ENCODE measurements at places on chromosomes 7 and 10.

DNA sequence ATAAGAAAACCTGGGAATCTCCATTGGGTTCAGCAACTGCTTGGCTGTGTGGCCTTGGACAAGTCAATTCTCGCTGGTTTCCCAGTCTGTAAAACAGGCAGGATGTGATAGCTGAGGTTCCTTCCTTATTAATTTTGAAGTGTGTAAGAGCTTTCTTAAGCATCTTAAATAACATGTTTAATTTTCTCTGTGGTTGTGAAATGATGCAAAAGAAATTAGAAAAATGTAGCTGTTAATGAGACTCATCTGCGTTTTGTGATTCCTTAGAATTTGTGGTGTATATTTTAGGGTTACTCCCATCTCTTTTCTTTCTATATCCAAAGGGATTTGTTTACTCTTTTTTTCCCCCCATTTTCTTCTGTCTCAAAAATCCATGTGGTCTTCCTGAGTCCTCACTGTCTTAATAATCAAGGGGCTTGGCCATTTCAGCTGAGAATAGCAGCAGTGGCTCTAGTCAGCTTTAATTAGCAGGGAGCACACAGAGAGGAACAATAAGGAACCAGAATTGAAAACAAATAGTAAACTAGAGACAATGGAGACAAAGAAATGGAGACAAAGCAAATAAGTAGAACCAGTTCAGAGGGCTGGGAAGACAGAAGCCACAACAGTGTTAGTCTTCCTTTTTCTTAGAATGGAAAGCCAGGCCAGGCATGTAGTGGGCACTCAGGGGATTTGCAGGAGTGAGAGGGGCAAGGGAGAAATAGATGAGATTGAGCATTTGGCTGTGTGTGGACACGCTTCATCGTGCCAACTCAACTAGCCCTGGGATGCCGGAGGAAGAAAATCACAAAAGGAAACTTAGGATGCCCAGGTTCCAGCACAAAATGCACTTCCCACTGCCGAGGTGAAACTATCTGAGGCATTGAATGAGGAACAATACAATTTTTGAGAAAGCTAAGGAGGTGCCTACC, 93.9 kb downstream of the CHN2 start:
- no peak for DNase-seq

DNA sequence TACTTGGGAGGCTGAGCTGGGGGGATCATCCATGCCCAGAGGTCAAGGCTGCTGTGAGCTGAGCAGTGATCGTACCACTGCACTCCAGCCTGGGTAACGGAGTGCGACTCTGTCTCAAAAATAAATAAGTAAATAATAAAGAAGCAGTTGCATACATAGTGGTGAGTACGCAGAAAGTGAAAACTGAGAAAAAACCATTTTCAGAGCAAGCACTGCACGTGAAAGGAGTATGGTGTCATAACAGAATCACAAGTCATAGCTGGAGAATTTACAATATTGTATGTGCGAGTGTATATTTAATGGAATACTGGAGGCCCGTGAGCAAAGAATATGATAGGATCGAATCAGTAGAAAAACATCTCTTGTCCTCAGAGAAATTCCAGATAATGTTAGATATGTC, 22.3 kb downstream of the KIAA1217 start:
- no peak for DNase-seq

DNA sequence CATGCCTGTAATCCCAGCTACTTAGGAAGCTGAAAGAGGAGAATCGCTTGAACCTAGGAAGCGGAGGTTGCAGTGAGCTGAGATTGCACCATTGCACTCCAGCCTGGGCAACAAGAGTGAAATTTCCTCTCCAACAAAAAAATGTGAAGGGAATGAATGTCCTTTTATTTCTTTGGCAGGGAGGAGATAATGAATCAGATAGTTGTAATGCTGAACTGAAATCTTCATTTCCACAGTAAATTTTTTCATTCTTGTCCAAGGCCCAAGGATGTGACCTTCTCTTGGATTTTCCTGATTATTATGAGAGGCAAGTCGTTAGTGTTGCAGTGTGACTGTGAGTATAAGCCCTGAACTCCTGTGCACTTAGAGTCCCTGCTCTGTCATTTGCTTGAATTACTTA, 13.6 kb downstream of the STAMBPL1 start:
- no peak for DNase-seq

GRCh38 chr7:88243345-88243909, 23.6 kb upstream of the SRI start:
- peak; percentile 27 for DNase-seq

GRCh38 chr10:69214666-69215131, 5.4 kb upstream of the HKDC1 start:
- no peak for DNase-seq

DNA sequence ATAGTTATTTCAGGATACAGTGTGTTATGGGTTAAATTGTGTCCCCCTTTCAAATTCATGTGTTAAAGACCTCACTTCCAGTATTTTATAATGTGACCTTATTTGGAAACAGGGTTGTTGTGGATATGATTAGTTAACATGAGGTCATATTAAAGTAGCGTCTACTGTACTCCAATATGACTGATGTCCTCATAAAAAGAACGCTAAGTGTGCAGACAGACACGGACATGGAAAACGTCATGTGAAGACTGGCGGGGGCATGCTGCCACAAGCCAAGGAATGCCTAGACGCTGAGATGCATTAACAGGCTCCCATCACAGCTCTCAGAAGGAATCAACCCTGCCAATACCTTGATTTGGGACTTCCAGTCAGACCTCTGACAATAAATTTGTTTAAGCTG, 1.5 kb upstream of the WDR37 start:
- peak; percentile 26 for DNase-seq

DNA sequence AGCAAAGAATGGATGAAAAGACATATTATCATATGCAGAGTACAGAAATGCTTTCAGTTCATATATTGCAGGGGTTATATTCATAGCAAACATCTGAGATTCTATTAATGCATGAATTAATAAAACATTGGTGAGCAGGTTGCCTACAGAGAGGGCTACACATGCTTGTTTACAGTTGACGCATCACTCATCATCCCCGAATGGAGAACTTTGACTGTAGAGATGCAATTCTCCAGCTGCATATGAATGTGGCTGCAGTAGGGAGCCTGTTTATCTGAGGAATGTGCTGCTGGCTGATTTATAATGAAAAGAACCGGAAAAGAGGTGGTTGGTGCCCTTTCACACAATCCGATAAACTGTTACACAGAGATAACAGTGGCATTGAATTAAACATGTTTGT, 116.5 kb downstream of the GRM3 start:
- no peak for DNase-seq

DNA sequence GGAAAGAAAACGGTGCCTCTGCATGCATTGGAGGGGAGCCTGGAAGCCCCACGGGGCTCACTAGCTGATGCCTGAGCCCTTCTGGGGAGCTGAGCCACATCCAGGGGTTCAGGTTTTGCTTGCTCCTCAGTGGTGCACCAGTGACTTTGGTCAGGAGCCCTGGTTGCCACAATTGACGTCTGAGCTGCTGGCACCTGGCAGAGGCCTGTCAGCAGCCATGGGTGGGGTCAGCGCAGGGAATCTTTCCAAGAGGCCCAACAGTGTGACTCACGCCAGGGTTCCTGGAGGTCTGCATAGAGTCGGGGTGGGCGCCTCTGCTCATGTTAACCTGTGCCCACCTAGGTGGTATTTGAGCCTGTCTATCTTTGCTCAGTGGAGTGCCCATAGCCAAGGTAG, 138.7 kb downstream of the NEURL1 start:
- no peak for DNase-seq

DNA sequence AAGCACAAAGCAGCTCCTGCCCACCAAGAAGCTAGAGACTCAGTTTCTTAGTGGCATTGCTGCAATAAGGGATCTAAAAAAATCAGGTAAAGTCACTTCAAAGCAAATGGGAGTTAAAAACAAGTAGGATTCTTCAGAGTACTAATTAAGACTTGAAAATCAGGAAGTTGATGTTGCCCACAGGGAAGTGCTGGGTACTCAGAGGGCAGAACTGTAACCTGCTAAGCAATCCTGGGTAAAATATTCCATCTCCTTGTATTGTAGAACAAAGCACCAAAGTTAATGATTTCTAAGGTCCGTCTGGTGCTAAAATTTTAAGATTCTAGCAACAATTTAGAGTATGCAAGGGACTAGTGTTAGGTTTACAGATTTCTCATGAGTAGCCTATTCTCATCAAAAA, 8.3 kb downstream of the PEX1 start:
- no peak for DNase-seq

GRCh38 chr7:141409801-141410329, 141.3 kb upstream of the AGK start:
- DNase-seq = no peak

- DNase-seq = no peak
These were observed 734.9 kb downstream of the NRG3 start for GRCh38 chr10:82609845-82610244.

DNA sequence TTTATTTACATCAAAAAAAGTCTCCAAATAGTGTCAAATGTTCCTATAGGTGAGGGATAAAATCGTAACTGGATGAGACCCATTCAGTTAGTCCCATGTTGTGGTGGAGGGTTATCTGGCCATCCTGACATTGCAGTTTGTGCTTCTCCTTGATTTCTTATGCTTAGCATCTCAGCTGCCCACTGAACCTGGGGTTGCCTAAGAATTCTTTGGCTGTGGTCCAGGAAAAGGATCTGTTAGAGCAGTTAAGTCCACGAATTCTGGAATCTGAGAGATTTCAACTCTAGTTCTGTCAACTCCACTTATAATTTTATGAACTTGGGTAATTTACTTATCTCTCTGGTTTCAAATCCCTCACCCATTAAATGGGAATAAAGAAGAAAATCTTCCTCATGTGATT, 1673.4 kb downstream of the REEP3 start:
- DNase-seq = no peak

DNA sequence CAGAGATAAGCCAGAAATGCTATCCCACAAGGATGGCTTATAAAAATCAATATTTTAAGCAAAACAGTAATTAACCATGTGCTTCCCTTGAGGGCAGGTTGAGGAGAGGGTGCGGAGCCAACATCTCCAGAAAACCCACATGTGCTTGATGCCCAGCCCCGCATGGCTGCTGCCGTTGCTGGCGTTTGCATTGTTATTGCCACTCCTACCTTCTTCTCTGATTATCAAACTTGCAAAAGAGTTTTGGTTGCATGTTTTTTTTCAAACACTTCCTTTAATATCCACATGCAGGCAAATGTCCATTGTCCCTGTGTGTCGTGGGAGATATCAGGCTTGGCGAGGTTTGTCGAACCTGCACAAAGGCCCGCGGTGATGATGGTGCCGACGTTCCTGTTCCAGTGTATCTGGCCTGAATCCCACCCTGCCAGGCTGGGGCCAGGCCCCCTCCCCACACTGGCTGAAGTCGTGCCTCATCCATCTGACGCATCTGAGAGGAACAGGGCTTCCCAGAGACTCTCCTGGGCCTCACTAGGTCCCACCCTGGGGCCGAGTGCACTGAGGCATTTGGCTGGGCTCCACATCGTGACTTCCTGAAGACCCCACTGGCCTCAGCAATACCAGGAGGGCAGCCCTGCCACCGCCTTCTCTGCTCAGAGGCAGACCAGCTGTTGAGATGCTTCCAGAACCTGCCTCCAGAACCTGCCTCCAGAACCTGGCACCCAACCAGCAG, 40.9 kb downstream of the TCERG1L start:
- no peak for DNase-seq

DNA sequence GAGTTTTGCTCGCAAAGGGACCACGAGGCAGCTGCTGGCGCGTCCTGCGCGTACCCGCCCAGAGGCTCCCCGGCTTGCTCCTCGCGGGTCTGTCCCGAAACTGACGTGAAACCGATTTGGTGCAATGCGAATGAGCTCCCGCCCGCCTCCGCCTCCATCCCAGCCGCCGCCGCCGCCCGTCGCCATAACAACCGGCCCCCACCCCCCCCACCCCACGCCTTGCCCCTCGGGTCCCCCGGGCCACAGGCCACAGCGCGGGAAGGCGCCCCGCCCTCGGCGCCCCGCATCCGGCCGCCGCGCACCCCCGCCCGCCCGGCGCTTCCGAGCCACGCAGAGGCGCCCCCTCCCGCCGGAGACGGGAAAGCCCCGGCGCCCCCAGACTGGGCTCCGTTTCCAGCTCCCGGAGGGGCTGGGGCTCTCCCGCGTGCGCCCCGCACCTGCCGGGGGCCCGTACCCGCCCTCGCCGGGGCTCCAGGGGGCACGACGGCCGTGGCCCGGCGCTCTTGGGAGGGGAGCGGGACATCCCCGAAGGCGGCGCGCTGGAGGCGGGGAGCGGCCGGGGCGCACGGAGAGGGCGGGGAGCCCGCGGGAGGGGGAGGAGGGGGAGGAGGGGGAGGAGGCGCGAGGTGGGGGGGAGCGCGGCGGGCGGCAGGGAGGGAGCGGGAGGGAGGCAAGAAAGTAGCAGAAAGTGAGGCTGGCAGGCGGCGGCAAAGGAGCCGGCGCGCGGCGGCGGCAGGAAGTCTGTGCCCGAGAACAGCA, at the start of gene CAMK1D:
Gene CAMK1D, plus strand, starts transcription at position 678 of the 759 bp plus-strand sequence.
- DNase-seq = peak; percentile 61

- DNase-seq = peak; percentile 61
These were observed 25.4 kb downstream of the PDGFA start for GRCh38 chr7:494259-494687.

DNA sequence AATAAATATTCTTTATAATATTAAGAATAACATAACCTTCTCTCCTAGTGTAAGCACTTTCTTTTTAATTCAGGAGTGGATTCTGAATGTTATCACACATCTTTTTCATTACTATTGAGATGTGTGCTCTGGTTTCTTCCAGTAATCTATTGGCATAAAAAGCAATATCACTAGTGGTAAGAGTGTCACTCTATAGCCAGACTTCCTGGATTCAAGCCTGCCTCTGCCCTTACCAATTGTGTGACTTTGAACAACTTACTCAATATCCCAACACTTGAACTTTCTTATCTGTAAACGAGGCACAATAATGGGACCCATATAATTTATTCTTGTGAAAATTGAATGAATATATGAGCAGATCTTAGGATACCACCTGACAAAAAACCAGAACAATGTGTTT, 71.0 kb downstream of the SEM1 start:
- no peak for DNase-seq

GRCh38 chr10:93576888-93577287, 10.4 kb downstream of the FFAR4 start:
- DNase-seq = no peak

DNA sequence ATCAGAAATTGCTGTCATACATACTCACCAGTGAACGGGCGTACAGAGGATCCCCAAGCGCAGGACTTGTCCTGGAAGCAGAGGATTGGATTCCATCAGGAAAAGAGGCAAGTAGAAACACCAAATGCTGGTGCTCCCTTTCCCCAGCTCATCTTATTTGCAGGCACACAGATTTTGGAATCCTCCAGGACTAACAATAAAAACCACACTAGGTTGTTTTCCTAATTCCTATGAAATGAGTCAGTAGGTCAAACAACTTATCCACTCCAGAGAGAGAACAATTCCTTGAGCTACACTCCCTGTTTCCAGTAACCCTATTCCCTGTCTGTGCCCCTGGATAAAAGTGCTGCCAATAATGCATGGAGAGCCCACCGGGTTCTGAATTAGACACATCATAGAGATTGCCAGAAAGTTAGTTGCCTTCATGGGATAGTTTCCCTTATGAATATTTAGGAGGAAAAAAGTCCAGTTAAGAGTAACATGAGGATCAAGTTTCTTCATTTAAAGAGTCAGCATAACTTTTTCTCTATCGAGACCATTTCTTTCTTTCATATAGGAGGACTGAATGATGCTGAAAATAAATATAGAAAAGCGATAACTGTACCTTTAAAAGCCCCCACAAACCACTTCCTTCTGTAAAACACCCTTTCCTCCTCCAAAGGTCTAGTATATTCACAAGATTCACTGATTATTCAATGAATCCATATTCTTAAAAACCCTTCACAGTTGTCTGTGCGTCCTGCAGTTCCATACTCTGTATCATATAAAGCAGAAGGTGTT, 178.3 kb upstream of the KLF14 start:
- DNase-seq = no peak

- DNase-seq = no peak
These were observed 8.5 kb upstream of the PRSS1 start for GRCh38 chr7:142740786-142741185.

- no peak for DNase-seq
These were observed 52.8 kb upstream of the NFE2L3 start for GRCh38 chr7:26099236-26099635.
